ENCODE measurements at places on chromosomes 11 and 22.

DNA sequence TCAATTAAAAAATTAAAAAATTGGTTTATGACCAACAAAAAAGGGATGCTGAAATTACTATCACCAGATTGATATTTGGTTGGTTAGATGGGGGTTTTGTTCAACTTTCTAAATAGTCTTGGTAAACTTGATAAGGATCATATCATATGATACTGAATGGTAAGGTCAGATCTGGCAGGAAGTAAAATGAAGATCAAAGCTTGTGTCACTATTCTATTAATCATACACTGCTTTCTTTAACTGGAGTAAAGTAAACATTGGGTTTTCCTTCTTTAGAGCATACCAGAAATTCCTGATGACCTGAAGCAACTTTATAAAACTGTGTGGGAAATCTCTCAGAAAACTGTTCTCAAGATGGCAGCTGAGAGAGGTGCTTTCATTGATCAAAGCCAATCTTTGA lies 40.2 kb downstream of the RRM1 start:
- no peak for DNase-seq

GRCh38 chr11:77784572-77784971 lies 36.0 kb downstream of the RSF1 start:
- DNase-seq = no peak

DNA sequence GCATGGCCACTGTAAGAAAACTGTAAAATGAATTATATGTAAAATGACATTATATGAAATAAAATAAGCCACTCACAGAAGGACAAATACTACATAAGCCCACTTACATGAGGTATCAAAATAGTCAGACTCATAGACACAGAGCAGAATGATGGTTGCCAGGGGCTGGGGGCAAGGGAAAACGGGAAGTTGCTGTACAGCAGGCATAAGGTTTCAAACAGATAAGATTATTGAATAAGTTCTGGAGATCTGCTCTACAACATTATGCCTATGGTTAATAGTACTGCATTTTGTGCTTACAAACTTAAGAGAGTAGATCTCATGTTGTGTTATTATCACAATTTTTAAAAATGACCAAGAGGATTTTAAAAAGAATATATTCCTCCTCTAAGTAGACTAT lies 32.7 kb upstream of the HEPHL1 start:
- DNase-seq = no peak

GRCh38 chr11:59962107-59962482 lies 1.7 kb upstream of the OOSP4A start:
- no peak for DNase-seq

GRCh38 chr11:18308242-18308641 lies 13.7 kb downstream of the HPS5 start:
- no peak for DNase-seq

GRCh38 chr11:97732011-97732632 lies 1288.6 kb upstream of the CNTN5 start:
- DNase-seq = no peak
